ENCODE measurements at places on chromosomes 7 and 10.

DNA sequence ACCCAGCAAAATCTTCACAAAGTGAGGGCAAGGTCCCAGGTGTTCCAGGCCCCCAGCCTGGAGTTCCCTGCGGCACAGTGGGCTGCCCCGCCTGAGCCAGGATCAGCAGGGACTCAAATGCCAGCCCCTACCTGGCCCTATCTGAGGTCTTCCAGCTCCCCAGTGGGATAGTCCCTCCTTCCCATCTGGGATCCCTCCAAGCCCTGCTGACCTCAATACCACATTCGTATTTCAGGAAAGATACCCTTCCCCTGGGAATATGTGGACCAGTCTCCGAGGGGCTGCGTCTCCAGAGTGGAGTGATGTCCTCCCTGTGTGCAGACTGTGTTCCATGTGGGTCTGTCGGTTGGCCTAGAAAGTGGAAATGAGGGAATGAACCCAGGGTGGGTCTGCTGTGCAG, 40.9 kb downstream of the ELFN1 start:
- DNase-seq: no peak

- no peak for DNase-seq
Observed at GRCh38 chr10:49356944-49357343, 38.9 kb downstream of the DRGX start.

DNA sequence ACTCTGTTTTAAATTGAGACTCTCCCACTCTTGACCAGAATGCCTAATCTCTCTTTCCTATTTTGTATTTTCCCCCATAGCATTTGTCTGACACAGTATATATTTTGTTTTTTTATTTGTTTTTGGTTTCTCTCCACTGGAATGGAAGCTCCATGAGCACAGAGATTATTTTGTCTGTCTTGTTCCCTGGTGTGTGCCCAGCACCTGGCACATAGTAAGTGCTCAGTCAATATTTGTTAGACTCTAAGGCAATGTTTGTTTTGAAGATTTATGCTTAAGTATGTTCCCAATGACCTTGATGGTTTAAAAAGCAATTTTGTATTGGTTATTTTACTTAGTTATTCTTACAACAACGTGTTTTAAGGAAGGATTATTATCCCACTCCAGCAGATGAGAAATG, 201.8 kb downstream of the DYNC1I1 start:
- no peak for DNase-seq

DNA sequence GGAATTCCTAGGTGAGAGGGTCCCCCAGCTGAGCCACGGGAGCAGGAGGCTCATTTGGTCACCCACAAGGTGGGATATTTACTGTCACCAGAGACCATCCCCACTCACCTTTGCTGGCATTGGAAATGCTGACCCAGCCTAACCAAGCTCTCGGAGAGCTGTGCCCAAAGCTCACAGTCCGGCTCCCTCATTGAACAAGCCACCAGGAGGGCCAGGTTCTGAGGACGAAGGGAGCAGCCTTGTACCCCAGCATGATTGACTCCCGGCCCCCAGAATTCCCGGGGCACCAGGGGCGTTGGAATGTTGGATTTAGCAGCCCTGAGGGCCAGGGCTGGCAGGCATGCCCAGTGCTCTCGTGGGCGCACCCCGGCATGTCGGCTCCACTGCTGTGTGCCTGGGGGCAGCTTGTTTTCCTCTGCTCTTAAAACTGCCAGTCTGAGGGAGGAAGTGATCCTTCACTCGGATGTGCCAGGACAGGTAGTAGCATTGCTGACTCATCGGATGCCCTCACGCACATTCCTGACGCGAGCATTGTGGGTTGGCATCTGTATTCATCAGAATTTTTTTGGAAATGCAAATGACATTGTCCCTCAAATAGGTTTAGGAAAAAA, 23.3 kb downstream of the CLIP2 start:
- DNase-seq: no peak

DNA sequence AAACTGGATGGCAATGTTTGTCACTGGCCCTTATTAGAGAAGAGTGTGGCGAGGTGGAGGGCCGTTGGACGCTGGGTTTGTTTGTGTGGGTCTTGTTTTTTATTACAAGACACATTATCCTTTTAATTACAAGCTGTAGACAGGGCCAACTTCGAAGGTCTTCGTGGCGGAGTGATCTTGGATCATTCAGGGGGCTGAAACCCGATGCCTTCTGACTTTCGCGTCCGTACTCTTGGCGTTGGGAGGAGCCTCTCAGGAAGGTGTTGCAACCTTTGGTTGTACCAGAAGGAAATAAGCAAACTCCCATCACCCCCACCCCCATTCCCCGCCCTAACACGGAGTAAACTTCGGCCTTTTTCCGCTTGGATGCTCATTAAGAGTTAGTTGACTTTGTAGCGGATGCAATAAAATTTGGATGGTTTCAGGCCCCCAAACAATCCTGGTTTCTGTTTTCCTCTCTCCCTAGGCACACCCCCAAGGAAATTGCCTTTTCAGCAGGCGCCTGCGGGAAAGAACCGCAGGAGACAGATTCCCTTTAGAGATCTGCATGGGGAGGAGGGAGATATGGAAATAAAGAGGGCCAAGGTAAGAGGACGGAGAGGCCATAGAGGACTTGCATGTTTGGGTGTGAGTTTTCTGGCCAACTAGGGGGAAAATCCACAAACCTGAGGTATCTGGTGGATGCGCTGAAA, 294.5 kb upstream of the NFE2L3 start:
- no peak for DNase-seq

DNA sequence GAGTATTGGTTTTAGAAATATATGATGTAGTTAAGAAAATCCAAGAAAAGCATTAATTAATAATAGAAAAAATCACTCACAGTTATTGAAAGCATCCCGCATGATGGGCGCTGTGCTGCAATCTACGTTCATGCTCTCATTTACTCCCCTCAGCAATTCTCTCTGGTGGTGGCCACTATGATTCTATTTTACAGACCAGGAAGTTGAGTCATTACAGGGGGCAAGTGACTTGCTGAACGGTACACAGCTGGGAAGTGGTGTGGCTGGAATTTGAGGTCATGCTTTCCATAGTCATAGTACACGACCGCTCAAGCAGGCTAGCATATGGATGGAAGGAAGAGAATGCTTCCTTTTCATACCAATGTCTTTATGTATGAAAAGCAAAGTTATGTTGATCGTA, 117.4 kb downstream of the TES start:
- no peak for DNase-seq

DNA sequence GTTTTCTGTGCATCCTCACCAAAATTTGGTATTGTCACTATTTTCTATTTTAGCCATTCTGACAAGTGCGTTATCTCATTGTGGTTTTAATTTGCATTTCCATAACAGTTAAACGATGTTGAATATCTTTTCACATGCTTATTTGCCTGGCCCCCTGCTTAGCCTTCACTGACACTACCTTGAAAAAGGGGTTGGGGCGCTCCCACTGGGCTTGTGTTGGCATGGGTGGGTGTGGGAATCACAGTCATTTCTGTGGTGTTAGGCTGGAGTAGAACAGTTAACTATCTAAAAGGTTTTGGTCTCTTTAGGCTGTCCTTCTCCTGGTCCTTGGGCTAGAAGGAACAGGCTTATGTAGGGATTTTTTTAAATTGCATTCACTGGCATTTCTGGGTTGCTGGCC, 72.2 kb upstream of the TMEM140 start:
- no peak for DNase-seq

DNA sequence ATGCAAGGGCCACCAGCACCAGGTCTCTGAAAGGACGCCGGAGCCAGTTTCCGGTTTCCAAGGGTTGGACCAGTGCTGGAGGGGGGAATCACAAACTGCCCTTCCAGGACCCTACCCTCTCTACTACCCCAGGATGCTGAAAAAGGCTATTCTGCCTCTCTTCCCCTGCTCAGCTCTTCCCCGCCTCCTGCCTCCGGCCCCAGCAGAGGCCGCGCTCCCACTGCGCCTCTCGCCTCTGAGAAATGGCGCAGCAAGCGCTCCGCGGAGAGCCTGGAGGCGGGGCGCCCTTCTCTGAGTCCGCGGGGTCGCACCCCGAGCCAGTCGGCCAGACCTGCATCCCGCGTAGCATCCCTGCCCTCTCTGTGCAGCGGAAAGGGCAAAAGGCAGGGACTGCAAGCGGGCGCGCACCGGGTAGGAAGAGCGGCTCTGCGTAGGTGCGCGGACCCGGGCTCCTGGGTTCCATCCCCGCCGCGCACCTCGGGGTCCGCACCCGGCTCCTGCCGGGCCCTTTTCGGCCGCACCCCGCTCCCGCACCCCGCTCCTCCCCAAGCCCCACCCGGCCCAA, 476 bp upstream of the RET start:
- DNase-seq: no peak
